ENCODE measurements at places on chromosomes 4 and X.

- no peak for DNase-seq
These were observed 48.0 kb upstream of the MYOZ2 start for GRCh38 chr4:119087656-119088055.

DNA sequence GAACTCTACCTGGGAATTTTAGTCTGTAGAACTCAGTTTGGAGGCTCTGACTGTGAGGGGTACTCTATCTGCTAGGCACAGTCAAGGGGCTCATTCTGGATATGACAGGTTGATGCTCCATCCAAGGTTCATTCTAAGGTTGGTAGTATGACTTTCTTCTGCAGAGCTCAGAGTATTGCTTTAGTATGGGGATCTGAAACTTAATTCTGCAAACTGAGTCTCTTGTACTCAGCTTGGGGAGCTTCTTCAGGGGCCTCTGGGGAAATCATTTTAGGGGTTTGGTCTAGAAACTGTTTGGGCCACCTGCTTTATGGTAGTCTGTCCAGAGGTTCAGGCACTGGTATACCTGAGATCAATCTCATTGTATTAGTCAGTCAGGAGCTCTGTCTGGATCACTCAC lies 9.7 kb upstream of the TSR2 start:
- no peak for DNase-seq

DNA sequence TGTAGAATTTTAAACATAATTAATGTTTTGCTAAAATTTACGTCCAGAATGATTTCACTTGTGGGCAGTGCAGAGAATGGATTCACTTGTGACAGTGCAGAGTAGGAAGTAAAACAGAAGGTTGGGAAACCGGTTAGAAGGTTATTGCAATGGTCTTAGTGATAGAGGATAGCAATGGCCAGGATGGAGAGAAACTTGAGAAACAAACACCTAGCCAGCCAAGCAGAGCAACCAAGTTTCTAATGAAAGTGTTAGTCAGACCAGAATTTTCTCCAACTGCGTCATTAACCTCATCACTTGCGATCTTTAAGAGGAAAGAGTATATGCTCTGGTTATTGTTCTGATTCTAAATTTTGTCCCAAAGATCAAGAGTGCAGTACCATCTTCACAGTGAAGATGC lies 50.0 kb upstream of the TBC1D9 start:
- DNase-seq = no peak

DNA sequence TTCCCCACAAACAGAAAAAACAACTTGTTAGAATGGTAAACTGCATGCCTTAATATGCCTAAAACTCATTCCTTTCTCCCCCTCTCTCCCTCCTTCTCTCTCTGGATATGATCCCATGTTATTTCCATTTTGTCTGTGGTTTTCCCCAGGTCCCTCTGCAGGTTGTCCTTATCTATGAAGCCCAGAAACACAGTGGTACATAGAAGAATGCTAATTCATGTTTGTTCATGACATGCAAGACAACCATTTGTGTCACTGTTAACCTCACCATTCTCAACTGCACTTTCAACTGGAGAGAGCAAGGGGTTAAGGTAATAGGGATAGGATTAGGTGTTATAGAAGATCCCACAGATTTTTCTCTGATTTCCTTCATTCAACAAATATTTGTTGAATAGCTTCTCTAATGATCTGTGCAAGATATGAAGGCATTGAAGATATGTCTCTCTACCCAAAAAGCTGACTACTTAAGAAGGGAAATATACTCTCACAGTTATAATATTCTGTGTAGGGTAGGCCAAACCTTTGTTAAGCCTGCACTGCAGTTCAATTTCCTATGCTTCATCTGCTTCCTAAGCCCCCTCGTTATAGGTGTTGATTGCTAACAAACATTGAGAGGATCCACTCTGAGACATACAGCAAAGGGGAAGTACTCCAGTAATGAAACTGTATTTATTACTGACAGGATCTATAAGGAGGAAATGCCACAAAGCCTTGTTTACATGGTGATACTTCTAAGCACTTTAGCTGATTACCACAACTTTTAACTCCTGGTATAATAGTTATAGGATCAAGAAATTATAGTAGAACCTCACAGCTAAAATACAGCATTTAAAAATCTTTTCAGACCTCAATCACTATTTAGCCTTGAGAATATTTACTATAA lies 96.1 kb downstream of the FRYL start:
- DNase-seq = no peak

- peak; percentile 44 for DNase-seq
These were observed 97.4 kb upstream of the S100G start for GRCh38 chrX:16552546-16552945.

- DNase-seq = peak; percentile 40
These were observed 97.1 kb downstream of the NFKB1 start for GRCh38 chr4:102598086-102598761.

DNA sequence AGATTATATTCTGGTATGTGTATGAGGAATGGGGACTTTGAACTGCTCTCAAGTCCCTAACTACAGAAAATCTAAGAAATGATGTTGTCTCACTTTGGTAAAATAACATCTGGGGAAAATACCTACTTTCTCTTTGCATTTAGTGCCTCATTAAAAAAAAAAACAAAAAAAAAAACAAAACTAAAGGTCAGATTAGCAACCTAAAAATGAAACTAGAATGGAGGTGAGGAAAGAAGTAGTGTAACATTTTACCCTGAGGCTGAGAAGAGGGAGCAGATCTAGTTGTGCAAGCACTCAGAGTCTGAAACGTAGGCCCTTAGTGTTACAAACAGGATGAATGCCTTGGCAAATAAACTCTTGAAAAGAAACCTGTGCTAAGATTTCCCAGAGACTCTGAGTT lies 56.0 kb downstream of the VGLL1 start:
- DNase-seq = peak; percentile 12

DNA sequence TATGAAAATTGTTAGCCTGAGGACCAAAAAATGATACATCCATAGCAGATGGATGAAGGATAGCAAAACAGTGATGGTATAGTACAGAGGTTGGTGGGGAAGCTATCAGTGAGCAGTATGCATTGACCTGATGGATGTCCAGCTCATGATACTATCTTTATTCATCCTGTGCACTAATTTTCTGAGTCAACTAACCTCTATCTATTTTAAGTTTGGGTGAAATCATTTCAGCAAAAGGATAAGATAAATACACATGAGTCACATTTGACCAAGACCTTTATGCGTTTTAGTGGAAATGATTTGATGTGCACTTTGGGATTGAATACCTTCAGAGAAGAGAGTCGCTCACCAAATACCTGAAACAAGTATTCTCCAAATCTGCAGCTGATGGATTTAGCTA lies 351.0 kb upstream of the NR3C2 start:
- no peak for DNase-seq

- DNase-seq = peak; percentile 53
These were observed 58.0 kb upstream of the CHRDL1 start for GRCh38 chrX:110853610-110854009.

DNA sequence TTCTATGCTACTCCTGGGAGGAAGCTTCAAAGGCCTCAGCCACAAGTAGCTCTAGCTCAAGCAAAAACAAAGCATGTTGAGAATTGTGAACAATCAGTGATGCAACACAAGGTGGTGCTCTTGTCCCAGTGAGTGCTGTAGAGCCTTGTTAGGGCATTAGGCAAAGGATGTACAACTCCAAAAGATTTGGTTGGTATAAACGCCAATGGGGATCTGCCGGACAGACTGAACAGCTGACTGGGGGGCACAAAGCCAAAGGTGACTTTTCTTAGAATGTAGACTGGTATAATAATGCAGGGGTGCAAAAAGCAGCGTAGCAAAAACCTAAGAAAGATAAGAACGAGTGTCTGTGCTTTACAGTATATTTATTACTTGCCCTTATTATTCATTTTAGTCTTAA lies 62.6 kb upstream of the ALB start:
- DNase-seq = peak; percentile 69

- peak; percentile 75 for DNase-seq
These were observed 183.9 kb downstream of the CPEB2 start for GRCh38 chr4:15186149-15186548.

- no peak for DNase-seq
These were observed 36.6 kb upstream of the HGFAC start for GRCh38 chr4:3405176-3405575.

DNA sequence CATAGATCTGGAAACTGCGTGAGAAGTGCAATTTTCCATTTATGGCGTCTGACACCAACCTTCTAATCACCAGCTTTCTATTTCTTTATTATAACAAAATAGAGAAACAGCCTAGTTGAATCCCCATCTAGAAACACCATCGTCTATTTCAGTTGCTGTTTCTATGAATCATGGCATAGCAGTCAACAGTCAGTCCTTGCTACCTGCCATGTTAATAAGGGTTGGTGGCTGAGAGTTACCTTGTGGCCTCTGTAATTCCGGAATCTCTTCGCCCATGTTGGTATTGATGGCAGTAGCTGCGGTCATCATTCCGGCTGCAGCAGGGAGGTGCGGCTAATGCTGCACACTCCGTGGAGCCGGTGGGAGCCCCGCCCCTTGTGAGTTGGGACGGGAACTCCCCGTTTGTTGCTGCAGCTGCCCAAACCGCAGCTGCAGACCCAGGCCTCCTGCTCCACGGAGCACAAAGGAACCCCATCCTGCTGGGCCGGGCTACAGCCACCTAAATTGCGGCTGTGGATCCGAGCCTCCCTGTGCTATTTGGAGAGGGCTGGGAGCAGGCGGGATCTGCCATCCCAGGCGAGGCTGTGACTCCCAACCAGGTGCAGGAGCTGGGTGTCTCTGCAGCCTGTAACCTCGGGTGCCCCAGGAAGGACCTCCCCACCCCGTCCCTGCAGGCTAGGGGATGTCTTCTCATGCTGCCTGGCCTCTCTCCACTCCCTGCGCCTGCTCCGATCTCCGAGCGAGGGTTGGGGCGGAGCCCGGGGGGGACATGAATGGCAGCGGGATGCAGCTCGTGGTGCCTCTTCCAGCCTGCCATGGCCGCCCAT lies 115.4 kb upstream of the STK26 start:
- DNase-seq = no peak

GRCh38 chr4:44145868-44146267 lies 302.7 kb downstream of the KCTD8 start:
- no peak for DNase-seq

DNA sequence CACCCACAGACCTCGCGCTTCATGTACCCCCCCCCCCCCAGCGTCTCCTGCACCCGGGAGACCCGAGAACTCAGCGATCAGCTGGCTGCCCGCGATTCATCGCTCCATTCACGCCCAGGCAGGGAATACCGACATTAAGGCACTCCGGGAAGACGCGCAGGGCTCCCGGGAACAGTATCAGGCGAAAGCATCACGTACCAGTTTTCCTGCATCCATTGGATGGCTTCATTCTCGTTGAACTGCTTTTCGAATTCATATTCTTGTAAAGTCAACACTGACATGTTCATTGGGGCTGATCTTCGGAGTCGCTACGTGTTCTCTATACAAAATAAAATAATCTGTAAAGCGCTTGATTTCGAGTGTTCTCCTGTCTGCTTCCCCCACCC lies 373 bp downstream of the ELOVL6 start:
- peak; percentile 65 for DNase-seq

- peak; percentile 78 for DNase-seq
These were observed 162.8 kb downstream of the FBXO8 start for GRCh38 chr4:174120446-174121295.

- DNase-seq = no peak
These were observed 183.9 kb downstream of the SNCA start for GRCh38 chr4:89653012-89653411.

- no peak for DNase-seq
These were observed 15.8 kb upstream of the DHRSX start for GRCh38 chrX:2516623-2517022.

GRCh38 chr4:11081006-11081405 lies 347.7 kb downstream of the HS3ST1 start:
- DNase-seq = no peak

DNA sequence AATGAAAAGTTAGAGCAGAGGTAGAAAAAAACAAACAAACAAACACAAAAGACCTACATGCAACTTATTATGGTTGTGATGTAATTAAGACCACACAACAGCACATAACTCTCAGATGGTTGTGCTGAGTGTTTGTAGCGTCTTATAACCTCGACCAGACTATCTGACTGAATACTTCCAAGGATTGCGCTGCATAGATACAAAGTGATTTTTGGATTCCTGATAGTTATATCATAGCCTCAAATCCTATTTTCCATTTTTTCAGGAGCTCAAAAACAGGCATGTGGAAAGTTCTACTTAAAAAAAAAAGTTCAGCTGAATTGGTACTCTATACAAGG lies 236.1 kb downstream of the SPRY1 start:
- DNase-seq = no peak

DNA sequence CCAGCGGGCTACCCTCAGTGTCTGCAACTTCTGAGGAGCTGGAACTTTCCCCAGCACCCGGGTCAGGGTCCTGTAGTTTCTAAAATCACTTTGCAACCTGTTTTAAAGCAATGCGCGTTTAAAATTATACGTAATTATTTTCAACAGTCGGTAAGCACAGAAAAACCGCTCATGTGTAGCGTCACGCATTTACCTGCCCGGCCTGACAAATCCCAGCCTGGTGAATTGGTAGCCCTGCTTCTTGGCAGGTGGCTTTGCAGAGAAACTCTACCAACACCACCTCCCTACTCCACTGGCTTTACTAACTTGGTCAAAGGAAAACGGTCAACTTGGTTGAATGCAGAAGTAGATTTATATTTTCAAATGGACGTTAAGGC lies 640 bp downstream of the BANK1 start:
- DNase-seq = no peak

GRCh38 chrX:130543603-130544325 lies 142.0 kb downstream of the RBMX2 start:
- no peak for DNase-seq

GRCh38 chrX:154436374-154436982 lies 476 bp upstream of the GDI1 start:
- peak; percentile 64 for DNase-seq

- DNase-seq = peak; percentile 21
These were observed 12.5 kb upstream of the PLK4 start for GRCh38 chr4:127868196-127868595.

DNA sequence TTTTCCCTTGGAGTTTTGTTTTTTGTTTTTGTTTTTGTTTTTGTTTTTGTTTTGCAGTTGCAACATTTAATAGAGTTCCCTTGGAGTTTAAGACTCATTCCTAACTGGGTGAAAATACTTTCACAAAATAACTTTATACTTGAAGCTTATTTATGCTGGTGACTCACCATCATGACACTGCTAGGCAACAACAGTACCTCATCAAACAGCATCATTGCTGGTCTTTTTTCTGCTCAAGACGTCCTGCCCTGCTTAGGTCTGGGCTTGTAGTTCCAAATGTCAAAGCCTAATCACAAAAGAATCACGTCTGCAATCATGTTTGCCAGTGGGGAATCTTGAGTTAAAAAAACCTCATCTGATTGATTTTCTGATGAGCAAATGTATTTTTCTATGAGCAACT lies 105.7 kb upstream of the PRPS2 start:
- DNase-seq = no peak

DNA sequence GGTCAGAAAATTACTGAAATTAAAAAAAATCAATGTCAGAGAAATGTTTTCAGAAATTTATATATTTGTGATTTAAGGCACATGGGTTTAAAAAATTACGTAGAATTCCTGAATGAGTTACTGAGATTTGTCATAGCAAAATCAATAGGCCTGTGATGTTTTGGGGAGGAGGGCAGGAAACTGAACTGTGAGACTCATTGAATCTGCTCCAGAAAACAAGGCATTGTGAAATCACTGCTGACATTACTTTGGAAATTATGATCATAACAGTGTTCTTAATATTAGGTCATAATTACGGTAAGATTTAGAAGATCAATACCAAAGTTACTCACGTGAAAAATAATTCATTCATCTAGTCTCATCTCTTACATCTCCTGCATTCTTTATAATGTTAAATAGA lies 5.3 kb downstream of the FGF5 start:
- peak; percentile 47 for DNase-seq

- DNase-seq = peak; percentile 10
These were observed 98.5 kb upstream of the INPP4B start for GRCh38 chr4:142944565-142944964.

GRCh38 chr4:55291227-55291640 lies 54.8 kb upstream of the SRD5A3 start:
- DNase-seq = peak; percentile 36
